Lung (tissue), 17 donors: ENCODE measurements at places on chromosomes 7 and 10. TPM values are rescaled to one million over a fixed set of nuclear protein-coding genes. Genes with fewer than 3 reads are reported as not detected.

- no peak for DNase-seq
- H3K4me1 ChIP-seq = no peaks in the 10 kb centered on the region
- peak overlapping the region; percentile 86 for H3K27ac ChIP-seq
- no peaks in the 10 kb centered on the region for H3K36me3 ChIP-seq
- no peak overlapping the region for H3K4me3 ChIP-seq
These were observed 468 bp upstream of the TRIM56 start for GRCh38 chr7:101084865-101085161.

- no peak for DNase-seq
- H3K4me3 ChIP-seq = no peak overlapping the region
- H3K27ac ChIP-seq = no peak overlapping the region
- H3K4me1 ChIP-seq = no peaks in the 10 kb centered on the region
These were observed 62.8 kb downstream of the GSAP start for GRCh38 chr7:77353407-77353721.

DNA sequence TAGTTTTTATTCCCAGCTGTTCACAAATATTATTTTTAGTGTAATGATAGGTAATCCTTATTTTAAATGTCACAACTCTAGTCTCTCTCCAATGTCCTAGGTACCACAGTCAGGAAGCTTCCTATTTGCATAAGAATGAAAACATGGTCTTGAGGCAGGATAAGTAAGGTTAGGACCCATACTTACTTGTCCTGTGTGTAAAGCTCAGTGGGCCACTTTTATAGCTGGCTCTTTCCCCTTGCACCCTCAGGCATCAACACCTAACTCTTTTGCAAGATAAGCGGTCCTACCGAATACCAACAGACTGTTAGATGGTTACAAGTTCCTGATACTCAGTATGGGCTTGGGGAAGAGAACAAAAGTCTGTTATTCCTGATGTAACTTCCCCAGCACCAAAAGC lies 986.9 kb downstream of the NRG3 start:
- H3K36me3 ChIP-seq = no peaks in the 10 kb centered on the region
- H3K27ac ChIP-seq = no peak overlapping the region
- H3K4me1 ChIP-seq = no peaks in the 10 kb centered on the region
- H3K27me3 ChIP-seq = no peaks in the 10 kb centered on the region
- no peak for DNase-seq
- H3K4me3 ChIP-seq = no peak overlapping the region

DNA sequence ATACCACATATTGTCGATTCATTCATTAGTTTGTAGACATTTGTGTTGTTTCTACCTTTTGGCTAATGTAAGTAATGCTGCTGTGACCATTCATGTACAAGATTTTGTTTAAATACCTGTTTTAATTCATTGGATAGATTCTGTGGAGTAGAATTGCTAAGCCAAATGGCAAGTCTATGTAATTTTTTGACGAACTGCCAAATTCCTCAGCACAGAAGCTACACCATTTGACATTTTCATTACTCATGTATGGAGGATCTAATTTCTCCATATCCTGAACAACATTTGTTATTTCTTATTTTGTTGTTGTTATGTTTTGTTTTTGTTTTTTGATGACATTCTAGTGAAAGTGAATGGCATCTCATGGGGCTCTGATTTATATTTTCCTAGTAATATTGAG lies 1351.3 kb upstream of the SORCS1 start:
- no peaks in the 10 kb centered on the region for H3K4me1 ChIP-seq
- H3K27ac ChIP-seq = no peak overlapping the region
- H3K36me3 ChIP-seq = no peaks in the 10 kb centered on the region
- DNase-seq = no peak
- no peaks in the 10 kb centered on the region for H3K27me3 ChIP-seq
- H3K4me3 ChIP-seq = no peak overlapping the region

DNA sequence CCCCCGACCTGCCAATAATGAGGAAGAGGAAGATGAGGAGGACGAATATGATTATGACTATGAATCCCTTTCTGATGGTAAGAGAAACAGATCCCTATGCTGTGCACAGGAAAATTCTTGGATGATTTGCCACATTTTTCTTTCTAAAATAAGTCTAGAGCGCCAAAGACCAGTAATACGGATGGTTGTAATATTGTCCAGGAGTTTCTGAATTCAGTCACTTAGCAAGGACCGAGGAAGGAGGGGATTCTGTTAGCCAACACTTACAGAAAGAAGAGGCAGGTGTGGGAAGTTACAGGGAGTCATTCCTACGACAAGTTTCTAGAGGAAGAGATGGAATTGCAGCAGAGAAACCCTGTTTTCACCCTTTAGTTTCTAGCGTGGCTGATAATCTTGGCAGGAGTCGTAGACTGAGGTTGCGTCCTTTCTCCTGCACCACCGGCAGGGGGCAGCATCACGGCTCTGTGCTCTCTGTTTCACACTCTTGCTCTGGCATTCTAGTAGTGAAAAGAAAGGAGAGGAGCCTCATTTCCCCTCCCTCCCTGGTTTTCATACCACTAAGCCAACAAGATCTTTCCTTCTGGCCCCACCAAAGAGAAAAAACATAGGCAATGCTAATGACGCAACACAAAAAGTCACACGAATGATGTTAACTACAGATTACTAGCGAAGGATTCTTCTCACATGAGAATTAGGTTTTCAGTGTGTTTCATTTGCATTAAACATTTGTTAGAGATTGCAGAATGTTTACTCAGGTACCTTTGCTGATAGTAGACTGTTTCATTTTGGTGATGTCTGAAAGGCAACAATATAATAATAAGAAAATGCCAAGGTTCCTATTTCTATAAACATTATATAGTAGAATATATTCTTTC lies 82.7 kb downstream of the NOC3L start:
- DNase-seq = no peak
- H3K4me1 ChIP-seq = peaks cover 13% of the 10 kb centered on the region
- H3K36me3 ChIP-seq = peaks cover 2% of the 10 kb centered on the region
- no peaks in the 10 kb centered on the region for H3K27me3 ChIP-seq
- H3K27ac ChIP-seq = no peak overlapping the region
- H3K4me3 ChIP-seq = no peak overlapping the region

ATG9B gene
- total RNA-seq = 1.1 TPM

DNA sequence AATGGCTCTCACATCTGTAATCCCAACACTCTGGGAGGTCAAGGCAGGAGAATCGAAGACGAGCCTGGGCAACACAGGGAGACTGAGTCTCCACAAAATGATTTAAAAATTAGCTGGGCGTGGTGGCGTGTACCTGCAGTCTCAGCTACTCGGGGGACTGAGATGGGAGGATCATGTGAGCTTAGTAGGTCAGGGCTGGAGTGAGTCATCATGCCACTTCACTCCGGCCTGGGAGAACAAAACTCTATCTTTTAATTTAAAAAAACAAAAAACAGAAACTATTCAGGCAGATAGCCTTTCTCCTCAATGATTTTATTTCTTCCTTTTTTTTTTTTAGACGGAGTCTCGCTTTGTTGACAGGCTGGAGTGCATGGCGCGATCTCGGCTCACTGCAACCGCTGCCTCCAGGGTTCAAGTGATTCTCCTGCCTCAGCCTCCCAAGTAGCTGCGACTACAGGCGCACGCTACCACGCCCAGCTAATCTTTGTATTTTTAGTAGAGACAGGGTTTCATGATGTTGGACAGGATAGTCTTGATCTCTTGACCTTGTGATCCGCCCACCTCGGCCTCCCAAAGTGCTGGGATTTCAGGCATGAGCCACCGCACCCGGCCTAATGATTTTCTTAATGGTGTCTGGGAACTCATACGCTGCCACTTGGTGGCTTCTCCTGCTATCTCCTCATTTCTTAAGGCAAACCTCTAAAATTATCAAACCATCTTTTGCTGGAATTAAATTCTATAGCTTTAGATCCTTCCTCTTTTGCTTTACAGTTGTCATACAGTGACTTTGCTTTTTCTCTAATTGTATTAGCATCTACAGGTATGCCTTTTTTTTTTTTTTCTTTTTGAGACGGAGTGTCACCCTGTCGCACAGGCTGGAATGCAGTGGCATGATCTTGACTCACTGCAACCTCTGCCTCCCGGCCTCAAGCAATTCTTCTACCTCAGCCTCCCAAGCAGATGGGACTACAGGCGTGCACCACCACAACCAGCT lies 22.9 kb downstream of the SRPK2 start:
- H3K27ac ChIP-seq = no peak overlapping the region
- DNase-seq = no peak
- no peaks in the 10 kb centered on the region for H3K4me1 ChIP-seq
- H3K36me3 ChIP-seq = no peaks in the 10 kb centered on the region

DNA sequence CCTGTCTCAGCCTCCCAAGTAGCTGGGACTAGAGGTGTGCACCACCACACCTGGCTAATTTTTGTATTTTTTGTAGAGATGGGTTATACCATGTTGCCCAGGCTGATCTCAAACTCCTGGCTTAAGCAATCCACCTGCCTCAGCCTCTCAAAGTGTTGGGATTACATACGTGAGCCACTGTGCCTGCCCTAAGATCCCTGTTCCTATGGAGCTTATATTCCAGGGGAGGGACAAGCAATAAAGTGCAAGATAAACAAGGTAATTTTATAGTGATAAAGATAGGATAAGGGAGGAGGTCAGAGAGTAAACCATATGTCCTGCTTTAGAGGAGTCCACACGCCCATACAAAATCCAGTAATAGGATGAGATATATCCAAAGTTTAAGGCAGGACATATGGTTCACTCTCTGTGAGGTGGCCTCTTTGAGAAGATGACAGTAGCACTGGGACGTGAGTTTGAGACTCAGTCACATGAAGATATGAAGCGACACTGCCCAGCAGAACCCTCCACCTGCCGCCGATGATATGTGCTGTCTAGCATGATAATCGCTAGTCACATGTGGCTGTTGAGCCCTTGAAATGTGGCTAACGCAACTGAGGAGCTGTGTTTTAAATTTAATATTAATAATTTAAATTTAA lies 113.5 kb upstream of the PDCD4 start:
- no peak overlapping the region for H3K4me3 ChIP-seq
- no peaks in the 10 kb centered on the region for H3K27me3 ChIP-seq
- H3K4me1 ChIP-seq = no peaks in the 10 kb centered on the region
- no peaks in the 10 kb centered on the region for H3K36me3 ChIP-seq

CALCR gene
- total RNA-seq = 0.20 TPM

- no peak for DNase-seq
- H3K27me3 ChIP-seq = no peaks in the 10 kb centered on the region
- no peaks in the 10 kb centered on the region for H3K4me1 ChIP-seq
- H3K4me3 ChIP-seq = no peak overlapping the region
- H3K36me3 ChIP-seq = no peaks in the 10 kb centered on the region
These were observed 176.1 kb upstream of the KLF6 start for GRCh38 chr10:3961082-3961481.

DNA sequence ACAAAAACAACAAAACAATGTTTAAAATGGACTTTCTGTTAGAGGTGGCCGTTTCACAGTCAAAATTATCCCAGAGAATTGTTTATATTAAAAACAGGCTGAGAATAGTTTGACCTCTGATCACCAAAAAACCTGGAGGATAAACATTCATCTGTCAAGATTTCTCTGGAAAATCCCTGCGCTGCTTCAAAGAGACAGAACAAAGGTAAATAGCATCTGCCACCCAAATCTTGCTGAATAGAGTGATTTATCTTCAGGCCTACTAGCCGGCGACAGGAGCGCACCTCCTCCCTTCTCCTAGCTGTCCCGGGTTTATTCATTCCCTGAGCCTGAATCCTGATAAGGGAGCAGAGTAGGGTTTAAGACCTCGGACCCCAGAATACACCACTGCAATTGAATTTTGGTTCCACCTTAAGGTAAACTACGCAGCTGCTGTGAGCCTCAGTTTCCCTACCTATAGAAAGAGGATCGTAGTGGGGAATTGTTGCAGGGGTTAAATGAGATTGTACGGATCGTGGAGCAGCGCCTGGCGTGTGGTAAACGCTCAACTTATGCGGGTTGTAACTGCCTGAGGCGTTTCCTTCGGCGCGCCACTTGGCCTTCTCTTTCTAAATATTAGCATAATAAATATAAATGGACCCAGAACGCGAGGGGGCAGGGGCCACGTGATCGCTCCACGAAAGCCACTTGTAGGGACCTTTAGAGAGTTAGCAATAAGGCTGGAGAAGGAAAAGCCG lies 498 bp upstream of the ST7 start:
- peak; percentile 81 for DNase-seq
- peak overlapping the region; percentile 100 for H3K27ac ChIP-seq
- H3K4me1 ChIP-seq = peaks cover 8% of the 10 kb centered on the region
- H3K27me3 ChIP-seq = no peaks in the 10 kb centered on the region

GRCh38 chr10:69119896-69120295 lies 4.1 kb upstream of the VPS26A start:
- H3K27ac ChIP-seq = no peak overlapping the region
- H3K36me3 ChIP-seq = no peaks in the 10 kb centered on the region
- H3K4me3 ChIP-seq = no peak overlapping the region
- H3K4me1 ChIP-seq = no peaks in the 10 kb centered on the region

- no peaks in the 10 kb centered on the region for H3K36me3 ChIP-seq
- H3K4me3 ChIP-seq = no peak overlapping the region
- no peaks in the 10 kb centered on the region for H3K27me3 ChIP-seq
- no peaks in the 10 kb centered on the region for H3K4me1 ChIP-seq
- no peak for DNase-seq
These were observed 575.2 kb downstream of the KCNMA1 start for GRCh38 chr10:77062381-77062780.

- DNase-seq = no peak
- no peak overlapping the region for H3K4me3 ChIP-seq
- H3K27ac ChIP-seq = no peak overlapping the region
- H3K36me3 ChIP-seq = no peaks in the 10 kb centered on the region
- no peaks in the 10 kb centered on the region for H3K4me1 ChIP-seq
These were observed 4.8 kb upstream of the REPIN1 start for GRCh38 chr7:150363872-150364271.

DNA sequence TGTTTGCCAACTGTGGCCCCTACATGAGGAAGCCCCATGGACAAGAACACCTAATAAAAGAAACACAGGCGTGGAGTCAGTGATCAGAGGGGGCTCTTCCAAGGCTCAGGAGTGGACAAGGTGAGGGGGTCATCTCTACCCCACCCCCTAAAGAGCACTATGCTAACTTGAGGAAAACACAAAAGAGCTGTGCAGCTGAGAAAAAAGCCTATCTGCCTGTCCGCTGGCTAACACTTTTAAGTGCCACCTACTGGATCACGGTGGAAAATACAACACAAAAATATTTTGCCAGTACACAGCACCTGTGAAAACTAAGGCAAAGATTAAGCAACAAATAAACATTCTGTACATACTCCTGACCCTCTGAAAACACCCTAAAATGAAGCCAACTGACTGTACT lies 53.1 kb upstream of the COBL start:
- no peak for DNase-seq
- no peak overlapping the region for H3K4me3 ChIP-seq
- no peaks in the 10 kb centered on the region for H3K4me1 ChIP-seq
- H3K36me3 ChIP-seq = no peaks in the 10 kb centered on the region
- H3K27me3 ChIP-seq = no peaks in the 10 kb centered on the region
- no peak overlapping the region for H3K27ac ChIP-seq

SEMA4G gene
- 3.0 TPM for total RNA-seq

CALN1 gene
- total RNA-seq = 0.03 TPM

- no peak overlapping the region for H3K27ac ChIP-seq
- H3K36me3 ChIP-seq = peaks cover 3% of the 10 kb centered on the region
- H3K4me1 ChIP-seq = peaks cover 61% of the 10 kb centered on the region
- H3K27me3 ChIP-seq = no peaks in the 10 kb centered on the region
- DNase-seq = no peak
- H3K4me3 ChIP-seq = no peak overlapping the region
These were observed 28.3 kb downstream of the HIPK2 start for GRCh38 chr7:139749545-139749944.

MSMB gene
- 0.64 TPM for total RNA-seq
